ENCODE measurements at places on chromosomes 5 and 9.

DNA sequence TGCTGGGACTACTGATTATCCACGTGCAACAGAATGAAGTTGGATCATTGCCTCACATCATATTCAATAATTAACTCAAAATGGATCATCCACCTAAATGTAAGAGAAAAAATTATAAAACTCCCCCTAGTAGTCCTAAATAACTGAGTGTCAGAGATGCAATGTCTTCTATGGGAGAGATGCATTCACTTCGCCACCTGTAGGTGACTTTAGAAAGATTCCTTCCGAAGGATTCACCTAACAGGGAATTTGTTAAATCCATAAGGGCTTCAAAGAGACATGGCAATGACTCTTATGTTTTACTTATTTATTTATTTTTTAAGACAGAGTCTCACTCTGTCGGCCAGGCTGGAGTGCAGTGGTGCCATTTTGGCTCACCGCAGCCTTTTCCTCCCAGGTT, 526.0 kb downstream of the MTRR start:
- DNase-seq: no peak

GRCh38 chr9:130587921-130588320, 8.5 kb downstream of the FUBP3 start:
- DNase-seq: no peak

GRCh38 chr9:134442486-134443173, 116.4 kb downstream of the RXRA start:
- no peak for DNase-seq

DNA sequence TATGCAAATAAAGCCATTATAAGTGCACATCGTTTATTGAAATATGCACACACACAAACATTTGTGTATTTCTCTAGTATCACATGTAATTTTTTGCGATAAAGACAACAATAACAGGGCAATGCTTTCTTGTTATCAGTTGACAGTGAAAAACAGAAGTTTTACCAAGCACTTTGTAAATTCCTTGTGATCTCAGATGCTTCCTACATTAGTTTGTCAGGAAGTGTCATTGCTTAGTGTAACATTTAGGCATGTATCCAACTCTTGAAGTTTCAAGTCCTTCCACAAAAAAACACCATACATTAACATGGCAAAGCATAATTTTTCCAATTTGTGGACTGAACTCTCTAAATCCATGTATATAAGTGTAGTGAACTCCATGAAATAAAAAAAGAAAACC, 46.4 kb downstream of the MOCS2 start:
- no peak for DNase-seq

DNA sequence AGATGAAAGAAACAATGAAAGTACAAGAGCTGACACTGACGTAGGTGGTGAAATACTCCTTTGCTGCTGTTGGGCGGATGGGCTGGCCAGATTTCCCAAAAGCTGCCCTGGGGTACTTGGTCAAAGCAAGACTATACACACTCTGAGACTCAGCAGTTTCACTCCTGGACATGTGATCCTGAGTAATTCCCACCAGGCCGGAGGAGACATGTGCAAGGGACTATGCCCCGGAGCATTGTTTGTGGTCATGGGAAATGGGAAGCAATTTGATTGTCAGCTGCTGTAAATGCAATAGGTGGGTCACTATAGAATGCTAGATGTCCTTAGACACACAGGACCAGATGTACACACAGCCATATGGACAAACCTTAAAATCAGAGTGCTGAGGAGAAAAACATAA, 116.1 kb downstream of the DCP2 start:
- DNase-seq: no peak

Measured in right hindlimb (tissue), 1 donor.